Bone marrow (tissue), 2 donors: ENCODE measurements at places on chromosomes 6 and 20.

GRCh38 chr6:23339268-23339667 is 769.9 kb downstream of the HDGFL1 start:
- no peak for DNase-seq

DNA sequence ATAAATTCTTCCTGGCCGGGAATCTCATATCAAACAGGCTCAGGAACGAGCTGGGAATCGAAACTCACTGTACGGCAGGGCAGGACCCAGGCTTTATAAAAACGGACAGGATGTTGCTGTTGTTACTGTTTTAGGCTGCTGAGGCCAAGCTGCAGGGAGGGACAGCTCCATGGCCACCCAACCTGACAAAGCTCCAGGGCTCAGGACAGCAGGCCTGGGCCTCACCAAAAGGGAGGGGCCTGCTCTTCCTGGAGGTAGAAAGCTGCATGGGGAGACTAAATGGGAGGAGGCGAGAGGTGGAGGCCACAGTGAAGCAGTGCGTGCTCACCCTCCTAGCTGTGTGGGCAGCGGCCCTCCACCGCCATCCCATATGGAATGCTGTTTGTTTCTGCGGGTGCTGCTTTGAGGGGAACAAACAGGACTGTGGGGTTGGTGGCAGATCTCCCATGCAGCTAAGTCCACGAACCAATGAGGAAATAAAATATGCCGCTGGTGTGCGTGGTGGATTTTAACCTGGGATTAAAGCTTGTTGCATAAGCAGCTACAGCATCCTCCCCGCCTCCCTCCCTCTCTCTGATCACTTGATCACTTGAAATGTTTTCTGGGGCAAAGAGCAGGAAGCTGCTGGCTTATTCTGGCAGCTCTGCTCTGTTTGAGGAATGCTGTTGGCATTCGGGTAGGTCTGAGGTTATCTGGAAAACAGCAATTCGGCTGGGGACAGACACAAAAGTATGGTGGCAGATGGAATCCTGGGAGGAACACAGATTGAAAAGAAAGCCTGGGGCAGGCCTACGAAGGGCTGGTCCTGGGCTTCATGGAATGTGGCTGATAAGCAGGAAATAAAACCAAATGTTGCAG is 2.4 kb upstream of the ZMYND8 start:
- DNase-seq = no peak

DNA sequence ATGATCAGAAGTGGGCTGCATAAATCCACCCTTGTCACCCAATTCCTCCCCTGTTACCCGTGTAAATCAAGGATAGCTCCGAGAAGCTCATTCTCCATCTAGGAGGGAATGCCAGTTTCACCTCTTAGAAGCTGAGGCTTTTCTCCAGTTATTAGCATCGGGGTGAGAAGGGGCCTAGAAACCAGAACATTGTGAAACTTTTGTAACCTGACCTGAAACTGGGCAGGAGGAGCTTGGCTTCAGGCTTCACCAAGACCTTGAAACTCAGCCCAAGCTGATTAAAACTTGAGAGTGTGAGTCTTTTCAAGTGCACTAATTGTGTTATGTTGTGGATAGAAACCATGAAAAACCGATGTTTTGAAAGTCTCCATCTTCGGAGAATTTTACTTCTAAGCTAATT is 103.1 kb downstream of the BMP2 start:
- DNase-seq = no peak

DNA sequence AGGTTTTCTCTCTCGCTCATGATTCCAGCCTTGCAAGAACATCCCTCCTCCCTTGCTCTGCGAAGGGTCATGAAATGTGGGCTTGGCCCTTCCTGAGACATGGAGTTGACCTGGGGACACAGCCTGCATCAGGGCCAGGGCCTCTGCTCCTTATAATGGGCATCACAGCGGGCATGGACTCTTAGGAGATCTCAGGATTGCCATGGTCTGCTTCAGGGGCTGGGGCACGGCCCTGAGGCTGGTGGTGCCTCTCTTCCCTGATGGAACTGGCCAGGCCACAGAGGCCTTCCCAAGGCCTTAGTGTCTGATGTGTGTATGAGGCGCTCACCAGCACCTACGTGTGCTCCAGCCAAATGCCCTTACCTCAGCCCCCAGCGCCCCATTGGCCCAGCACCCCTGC is 23.9 kb downstream of the ENTPD6 start:
- DNase-seq = no peak

- no peak for DNase-seq
These were observed 33.4 kb upstream of the ZMYND8 start for GRCh38 chr20:47389867-47390347.

GRCh38 chr6:163438940-163439335 is 24.4 kb downstream of the QKI start:
- no peak for DNase-seq
